ENCODE measurements at places on chromosomes 5 and 9.
A peak's percentile ranks its signal among the peaks of the same experiment; 100 is the strongest.

DNA sequence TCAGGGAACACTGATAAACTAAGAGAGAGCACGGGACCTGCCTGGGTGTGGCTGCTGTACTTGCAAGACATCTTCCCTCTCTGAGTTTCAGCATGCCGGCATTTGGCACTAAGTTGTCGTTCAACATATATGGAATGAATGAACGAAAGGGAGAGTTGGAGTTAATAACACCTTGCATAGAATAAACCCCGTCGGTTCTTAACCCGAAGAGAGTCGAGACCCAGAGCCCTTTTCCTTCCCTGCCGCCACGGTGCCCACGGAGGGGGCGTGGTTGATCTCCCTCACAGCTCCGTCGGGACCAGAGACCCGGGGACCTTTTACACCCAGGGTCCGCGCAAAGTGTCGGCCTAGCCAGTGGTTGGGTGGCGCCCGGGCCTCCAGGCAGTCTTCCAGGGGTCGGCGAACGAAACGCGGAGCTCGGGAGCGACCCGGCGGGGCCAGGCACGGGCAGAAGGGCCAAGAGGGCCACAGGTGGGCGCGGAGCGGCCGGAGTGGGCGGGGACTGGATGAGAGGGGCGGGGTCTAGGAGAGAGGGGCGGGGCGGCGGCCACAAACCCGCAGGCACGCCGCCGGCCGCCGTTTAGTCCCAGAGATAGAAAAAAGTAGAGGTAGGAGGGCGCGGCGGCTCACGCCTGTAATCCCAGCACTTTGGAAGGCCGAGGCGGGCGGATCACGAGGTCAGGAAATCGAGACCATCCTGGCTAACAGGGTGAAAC lies 735 bp upstream of the RPL26L1 start:
- DNase-seq: peak; percentile 52

GRCh38 chr5:139746691-139747582 lies 48.7 kb upstream of the PSD2 start:
- DNase-seq: no peak

DNA sequence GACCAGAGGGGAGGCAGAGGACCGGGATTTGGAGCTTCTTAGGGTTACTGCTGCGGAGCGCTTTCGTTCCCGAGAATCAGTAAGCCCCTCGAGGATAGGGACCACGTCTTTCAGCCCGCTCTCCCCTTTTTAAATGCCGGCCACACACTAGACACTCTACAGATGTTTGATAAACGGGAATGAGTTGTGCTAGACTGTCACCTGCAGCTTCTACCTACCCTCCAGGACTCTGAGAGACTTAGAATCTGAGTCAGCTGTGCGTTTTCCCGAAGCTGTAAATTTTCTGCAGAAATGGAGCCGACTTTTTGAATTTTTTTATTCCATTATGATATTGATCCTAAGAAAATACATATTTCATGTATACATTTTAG lies 670 bp downstream of the CCDC171 start:
- DNase-seq: no peak

DNA sequence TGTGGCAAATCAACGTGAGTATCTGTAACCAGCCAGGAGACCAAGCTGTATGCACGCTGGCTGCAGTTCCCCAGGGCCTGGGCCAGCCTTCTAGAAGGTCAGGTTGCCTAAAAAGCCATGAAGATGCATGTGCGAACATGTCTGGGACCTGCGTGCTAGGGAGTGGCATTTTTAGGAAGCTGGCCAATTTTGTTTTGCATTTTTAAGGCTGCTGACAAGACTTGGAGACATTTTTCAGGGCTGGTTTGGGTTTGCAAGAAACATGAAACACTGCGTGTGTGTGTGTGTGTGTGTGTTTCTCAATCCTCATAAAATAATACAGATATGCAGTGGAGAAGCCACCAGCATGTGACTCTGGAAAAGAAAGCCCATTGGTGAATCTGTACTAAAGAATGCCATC lies 5.1 kb downstream of the TGFBI start:
- no peak for DNase-seq

All from stimulated activated CD8-positive, alpha-beta memory T cell treated with anti-CD3 and anti-CD28 coated beads, Interleukin-15, amount 100 ng/mL, for 24 hours (primary cell).